Stimulated activated CD8-positive, alpha-beta memory T cell treated with anti-CD3 and anti-CD28 coated beads, Interleukin-4, amount 100 ng/mL, for 1 hour (primary cell): ENCODE measurements at places on chromosomes 1 and 21.

DNA sequence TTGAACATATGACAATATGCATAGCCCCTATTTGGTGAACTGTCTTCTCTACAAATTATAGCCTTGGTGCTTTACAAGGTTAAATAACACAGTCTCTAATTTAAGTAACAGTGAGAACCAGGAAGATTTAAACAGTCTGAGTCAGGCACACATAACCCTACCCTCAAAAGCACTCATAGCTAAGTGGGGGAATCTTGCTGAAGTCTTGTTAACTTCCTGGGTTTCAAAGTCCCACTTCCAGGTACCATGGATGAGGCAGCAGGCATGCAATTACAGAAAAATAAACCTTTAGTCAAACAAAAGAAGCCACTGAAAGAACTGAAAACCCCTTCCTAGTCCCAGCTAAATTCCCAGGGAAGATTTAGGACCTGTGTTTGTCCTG, 147.6 kb downstream of the PBX1 start:
- no peak for DNase-seq

DNA sequence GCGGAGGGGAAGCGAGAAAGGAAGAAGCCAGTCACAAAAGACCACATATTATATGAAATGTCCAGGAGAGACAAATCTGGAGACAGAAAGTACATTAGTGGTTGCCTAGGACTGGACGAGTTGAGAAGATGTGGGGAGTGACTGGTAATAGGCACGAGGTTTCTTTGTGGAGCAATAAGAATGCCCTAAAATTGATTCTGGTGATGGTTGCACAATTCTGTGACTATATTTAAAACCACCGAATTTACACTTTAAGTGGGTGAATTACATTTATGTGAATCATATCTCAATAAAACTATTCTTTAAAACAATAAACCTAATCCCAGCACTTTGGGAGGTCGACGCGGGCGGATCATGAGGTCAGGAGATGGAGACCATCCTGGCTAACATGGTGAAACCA, 63.1 kb downstream of the ZNF281 start:
- no peak for DNase-seq

- DNase-seq = no peak
These were observed 63.5 kb downstream of the SGIP1 start for GRCh38 chr1:66597500-66597899.

DNA sequence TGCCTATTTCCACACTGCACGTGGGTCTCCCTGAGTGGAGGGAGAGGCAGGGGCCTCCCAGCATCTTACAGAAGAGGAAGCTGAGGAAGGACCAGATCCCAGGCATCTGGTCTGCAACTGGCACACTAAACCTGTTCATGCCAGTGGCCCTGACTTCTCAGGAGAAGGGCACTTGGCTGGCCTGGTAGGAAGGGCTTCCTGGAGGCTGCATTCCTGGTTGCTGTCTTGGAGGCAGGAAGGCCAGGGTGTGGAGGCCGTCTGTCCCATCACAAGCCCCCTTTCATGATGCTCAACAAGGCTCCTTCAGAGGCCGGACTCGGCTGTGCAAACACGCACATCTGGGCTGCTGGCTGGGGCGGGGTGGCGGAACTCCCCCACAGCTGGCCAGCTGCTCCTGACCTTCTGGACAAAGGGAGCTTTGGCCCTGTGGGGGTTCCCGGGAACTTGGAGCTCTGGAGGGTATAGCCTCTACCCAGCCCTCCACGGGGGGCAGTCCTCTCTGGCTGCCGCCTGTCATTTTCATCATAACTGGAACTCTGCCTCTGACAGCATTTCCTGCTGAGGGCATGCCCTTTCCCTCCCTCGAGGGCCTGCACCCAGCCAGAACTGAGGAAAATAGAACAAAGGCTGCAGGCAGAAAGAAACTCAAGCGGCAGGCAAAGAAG, 39.2 kb upstream of the POU3F1 start:
- no peak for DNase-seq

DNA sequence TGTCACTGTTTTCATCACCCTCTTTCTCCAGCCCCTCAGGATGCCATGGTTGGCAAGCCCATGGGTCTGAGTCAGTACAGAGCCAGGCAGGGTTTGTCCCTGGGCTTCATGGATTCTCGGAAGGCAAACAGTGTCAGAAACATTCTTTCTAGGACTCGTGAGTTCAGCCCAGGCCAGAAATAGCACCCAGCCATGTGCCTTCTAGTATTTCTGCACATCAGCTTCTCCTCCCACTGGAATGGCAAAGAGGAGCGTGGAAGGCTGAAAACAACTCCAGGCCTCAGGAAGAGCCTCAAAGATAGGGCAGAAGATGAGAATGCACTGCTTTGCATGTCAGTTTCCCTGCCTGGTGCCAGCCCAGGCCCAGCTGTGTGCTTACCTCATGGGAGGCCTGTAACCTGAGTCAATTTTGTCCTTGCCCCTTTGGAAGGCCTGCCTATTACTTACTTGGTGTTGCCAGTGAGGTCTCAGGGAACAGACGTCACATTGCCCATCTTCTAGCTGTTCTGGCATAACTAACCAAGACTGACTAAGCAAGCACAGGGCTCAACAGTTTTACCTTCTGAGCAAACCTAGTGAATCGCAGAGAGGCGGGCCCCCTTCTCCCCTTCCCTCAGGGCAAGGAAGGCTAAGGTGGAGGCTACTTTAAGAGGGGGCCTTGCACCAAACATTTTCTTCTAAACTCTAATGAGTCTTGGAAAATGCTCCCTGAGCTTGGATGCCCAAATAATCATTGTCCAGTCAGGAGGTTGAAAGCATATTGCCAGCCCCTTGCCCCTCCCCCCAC, 42.4 kb downstream of the GLUL start:
- DNase-seq = no peak

GRCh38 chr1:34406377-34406776, 229.7 kb downstream of the C1orf94 start:
- no peak for DNase-seq

- no peak for DNase-seq
These were observed 151.8 kb upstream of the B3GALT2 start for GRCh38 chr1:193338194-193338593.

- no peak for DNase-seq
These were observed 19.4 kb downstream of the HSD11B1 start for GRCh38 chr1:209723756-209724693.

DNA sequence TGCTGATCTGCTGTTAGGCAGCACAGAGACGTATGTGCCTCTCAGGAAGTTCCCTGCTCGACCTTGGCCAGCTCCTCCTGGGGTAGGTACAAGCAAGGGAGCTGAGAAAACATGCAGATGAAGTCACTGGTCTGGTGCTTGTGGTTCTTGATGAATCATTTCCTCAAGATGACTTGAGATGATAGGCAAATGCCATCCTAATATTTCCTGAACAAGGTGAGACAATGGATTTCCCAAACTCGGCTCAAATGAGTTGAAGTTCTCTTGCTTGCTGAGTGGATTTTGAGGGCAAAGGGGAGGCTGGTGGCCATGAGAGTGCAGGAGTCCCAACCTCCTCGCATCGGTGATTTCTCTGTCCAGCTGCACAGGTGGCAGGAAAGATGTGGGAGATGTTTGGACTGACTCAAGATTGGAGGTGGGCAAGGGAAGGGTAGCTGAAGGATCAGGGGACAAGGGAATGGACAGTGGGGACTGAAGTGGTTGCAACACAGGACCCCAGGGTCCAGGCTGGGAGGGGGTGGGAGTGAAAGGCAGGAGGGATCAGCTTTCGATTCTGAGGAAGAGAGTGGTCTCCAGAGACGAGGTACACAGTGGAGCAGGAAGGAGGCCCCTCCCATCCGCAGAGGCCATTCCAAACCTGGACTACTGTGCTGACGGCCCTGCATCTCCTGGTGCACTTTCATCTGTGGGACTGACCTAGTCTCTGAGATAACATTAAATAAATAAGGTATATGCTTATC, 63.9 kb downstream of the CAPN2 start:
- DNase-seq = no peak

- DNase-seq = no peak
These were observed 79.8 kb downstream of the PKN2 start for GRCh38 chr1:88763649-88764406.

GRCh38 chr1:9326596-9326995, 33.9 kb downstream of the SPSB1 start:
- DNase-seq = no peak

GRCh38 chr1:225768662-225769426, 8.8 kb upstream of the SRP9 start:
- no peak for DNase-seq

- no peak for DNase-seq
These were observed 98.8 kb downstream of the CHD1L start for GRCh38 chr1:147341246-147341645.

GRCh38 chr1:84726593-84727499, 36.6 kb upstream of the SSX2IP start:
- DNase-seq = no peak

DNA sequence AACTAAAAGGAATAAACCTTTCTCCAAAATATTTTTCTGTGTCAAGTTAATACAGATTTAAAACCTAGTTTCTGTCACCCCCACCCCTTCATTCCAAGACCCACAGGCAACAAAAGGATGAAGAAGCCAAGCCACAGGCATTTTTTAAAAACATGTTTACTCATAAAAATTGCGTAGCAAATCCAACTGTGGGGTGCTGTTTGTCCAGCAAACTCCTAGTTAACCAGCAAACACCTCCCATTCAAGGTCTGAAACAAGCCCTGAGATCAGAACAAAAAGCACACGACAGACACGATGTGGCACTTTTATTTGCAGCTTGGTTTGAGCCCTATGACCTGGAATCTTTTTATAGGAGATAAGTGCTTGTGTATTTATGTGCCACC, 149.9 kb upstream of the CAMK1G start:
- no peak for DNase-seq

DNA sequence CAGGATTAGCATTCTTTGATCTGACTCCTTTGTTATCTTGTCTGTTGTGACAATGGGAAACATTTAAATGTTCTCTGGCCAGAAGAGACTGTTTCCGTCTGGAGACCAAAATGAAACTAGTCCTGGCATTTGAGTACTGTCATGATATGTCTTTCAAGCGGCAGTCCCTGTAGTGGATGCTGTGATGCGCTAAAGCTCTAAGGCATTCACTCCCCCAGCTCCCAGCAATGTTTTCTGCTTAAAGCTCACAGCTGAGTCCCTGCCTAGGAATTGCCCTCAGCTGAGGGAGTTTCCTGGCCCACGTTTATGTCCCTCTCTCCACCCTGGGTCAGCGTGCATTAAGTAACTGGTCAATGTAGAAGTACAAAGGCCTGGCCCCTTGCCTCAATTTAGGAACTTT, 109.4 kb downstream of the UCHL5 start:
- DNase-seq = no peak

GRCh38 chr1:10353282-10353681, 45.6 kb upstream of the PGD start:
- no peak for DNase-seq

DNA sequence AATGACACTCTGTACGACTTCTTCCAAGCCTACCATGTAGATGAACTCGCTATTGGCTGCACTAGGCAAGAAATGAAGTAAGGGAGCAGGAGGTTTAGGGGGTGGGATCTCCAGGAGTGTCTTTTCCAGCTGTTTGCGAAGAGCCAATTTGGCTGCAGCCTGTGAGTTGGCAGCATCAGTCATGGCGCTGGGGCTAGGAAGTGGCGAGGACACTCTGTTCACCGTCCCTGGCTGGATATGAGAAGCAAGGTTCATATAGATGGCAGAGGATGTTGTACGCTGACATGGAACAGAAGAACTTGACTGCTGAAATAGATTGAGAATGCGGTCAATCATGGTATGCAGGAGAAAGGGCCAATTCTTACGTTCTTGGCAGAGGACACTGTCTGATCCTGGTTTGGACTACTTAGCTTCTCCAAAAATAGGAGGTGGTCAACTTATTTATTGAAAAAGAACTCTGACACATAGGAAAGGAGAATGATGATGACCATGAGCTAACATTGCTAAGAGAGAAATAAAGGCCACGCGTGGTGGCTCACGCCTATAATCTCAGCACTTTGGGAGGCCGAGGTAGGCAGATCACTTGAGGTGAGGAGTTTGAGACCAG, 41.2 kb downstream of the SLC27A3 start:
- DNase-seq = no peak

DNA sequence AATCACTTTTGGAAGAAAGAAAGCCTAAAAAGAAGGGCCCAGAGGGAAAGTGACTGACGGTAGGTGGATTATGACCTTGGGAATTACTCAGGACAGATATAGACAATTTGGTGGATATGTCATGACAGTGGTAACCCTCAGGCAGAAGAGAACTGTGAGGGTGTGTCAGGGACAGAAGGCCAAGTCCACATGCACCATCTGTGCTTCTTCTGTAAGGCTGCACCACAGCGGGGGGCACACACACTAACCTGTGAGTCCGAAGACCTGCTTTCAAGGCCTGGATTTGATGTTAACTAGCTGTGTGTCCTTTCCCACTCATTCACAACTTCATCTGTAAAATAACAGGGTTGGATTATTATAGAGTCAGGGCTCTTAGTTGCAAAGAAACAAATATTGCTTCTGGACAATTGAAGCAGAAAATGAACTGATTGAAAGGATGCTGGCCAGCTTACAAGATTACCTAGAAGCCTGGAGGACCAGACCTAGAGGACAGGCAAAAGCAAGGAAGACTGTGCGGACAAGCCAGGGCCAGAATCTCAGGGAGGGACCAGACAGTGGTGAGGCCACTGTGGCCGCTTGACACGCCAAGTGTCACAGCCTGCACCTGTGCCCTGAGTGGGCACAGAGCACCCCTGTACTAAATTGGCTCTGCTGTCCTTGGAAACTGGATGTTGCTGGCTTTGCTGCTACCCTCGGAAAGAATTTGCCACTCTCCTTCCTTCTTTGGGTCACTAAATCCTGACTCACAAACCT, 34.7 kb upstream of the USP24 start:
- DNase-seq = no peak

- DNase-seq = no peak
These were observed 88.0 kb upstream of the AK4 start for GRCh38 chr1:65059930-65060538.

GRCh38 chr1:192787914-192788585, 20.8 kb upstream of the RGS2 start:
- no peak for DNase-seq

DNA sequence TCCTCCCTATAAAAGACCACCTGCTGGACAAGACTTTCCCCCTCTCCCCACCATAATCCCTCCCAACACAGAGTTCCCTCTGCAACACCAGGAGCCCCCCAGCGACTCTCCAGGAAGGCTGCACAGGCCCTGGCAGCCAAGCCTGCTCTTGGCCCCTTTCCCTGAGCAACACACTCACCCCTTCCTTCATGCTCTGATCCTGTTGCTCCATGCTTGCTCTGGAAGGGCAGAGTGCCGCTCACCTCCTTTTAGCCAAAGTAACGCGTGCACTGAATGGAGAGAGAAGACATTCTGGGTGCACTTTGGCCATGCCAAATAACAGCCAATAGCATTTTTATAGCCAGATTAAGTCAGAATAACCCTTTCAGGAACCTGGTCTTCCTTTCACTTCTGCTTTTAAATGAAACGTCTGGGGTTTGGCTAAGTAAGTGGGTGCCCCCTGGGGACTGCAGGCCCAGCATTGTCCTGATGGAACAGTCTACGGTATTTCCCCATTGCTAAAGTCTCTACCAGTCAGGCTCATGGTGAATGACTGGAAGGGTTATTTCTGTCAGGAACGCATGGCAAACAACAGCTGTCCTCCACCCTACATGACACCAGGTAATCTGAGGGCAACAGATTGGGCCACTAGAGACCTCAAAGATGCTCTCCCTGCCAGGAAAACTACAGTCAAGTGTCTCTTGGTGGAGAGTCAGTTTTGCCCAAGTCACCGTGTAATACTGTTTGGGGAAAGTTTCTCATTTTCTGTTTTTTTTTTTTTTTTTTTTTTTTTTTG, at the start of gene SLC2A5:
Gene SLC2A5 (minus strand): TSS at position 310 of the 775 bp plus-strand sequence. CDS start 99 bp downstream, at position 211.
- no peak for DNase-seq
